Vagina (tissue), 2 donors: ENCODE measurements at places on chromosomes 7 and 10. TPM values are rescaled to one million over a fixed set of nuclear protein-coding genes. Genes with fewer than 3 reads are reported as not detected.

GRCh38 chr10:133452453-133452852 lies 1.3 kb upstream of the SCART1 start:
- DNase-seq: no peak
- no peaks in the 10 kb centered on the region for H3K4me1 ChIP-seq
- no peak overlapping the region for H3K4me3 ChIP-seq
- H3K36me3 ChIP-seq: no peaks in the 10 kb centered on the region

DNA sequence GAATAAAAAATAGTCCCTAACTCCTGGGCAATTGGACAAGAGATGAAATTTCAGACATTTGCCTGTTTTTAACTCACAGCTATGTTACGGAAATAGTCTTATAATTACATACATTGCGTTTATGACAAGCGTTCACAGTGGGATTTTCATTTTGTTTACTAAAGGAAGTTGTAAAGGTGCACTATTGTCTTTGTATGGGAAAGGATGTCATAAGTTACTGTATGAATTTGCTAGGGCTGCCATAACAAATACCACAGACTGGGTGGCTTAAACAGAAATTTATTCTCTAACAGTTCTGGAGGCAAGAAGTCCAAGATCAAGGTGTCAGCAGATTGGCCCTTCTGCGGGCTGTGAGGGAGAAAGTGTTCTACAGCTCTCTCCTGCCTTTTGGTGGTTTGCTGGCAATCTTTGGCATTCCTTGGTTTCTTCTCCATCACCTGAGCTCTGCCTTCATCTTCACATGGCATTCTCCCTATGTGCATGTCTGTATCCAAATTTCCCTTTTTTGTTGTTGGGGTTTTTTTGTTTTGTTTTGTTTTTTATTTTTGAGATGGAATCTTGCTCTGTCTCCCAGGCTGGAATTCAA lies 5.6 kb downstream of the NFE2L3 start:
- no peak overlapping the region for H3K4me3 ChIP-seq
- peaks cover 12% of the 10 kb centered on the region for H3K4me1 ChIP-seq
- H3K27me3 ChIP-seq: no peaks in the 10 kb centered on the region
- no peaks in the 10 kb centered on the region for H3K36me3 ChIP-seq

GRCh38 chr7:54069843-54070242 lies 472.3 kb upstream of the VSTM2A start:
- no peaks in the 10 kb centered on the region for H3K36me3 ChIP-seq

- H3K4me3 ChIP-seq: no peak overlapping the region
- peaks cover 20% of the 10 kb centered on the region for H3K36me3 ChIP-seq
- no peak overlapping the region for H3K27ac ChIP-seq
Observed at GRCh38 chr10:132712291-132712690, 73.7 kb downstream of the NKX6-2 start.

GRCh38 chr7:92655346-92655884 lies 65.2 kb upstream of the FAM133B start:
- H3K4me1 ChIP-seq: no peaks in the 10 kb centered on the region
- H3K27me3 ChIP-seq: no peaks in the 10 kb centered on the region
- H3K4me3 ChIP-seq: no peak overlapping the region

MYL7 gene
- not detected for total RNA-seq

GRCh38 chr10:5828725-5829124 lies 15.5 kb upstream of the GDI2 start:
- H3K4me1 ChIP-seq: no peaks in the 10 kb centered on the region
- H3K36me3 ChIP-seq: no peaks in the 10 kb centered on the region
- no peak for DNase-seq
- H3K4me3 ChIP-seq: no peak overlapping the region

- H3K27ac ChIP-seq: no peak overlapping the region
- no peaks in the 10 kb centered on the region for H3K36me3 ChIP-seq
- no peak overlapping the region for H3K4me3 ChIP-seq
- peaks cover 32% of the 10 kb centered on the region for H3K4me1 ChIP-seq
Observed at GRCh38 chr7:98105942-98106544, 619 bp upstream of the LMTK2 start.

GJC3 gene
- not detected for total RNA-seq

LIPF gene
- not detected for total RNA-seq

DNA sequence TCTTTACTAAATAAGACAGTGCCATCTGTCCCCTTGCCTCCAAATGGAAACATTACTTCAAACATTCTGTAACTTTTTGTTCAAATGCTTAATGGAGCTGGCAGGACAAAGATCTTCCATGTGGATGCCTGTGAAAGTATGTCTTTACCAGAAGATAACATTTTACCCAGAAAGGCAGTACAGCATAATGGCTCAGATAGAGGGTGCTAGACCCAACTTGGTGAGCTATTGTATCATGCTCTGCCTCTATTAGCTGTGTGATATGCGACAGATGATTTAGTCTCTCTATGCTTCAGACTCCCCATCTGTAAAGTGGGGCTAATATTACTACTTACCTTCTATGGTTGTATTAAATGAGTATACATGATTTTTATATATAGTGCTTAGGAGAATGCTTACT lies 8.8 kb upstream of the SMKR1 start:
- H3K4me1 ChIP-seq: no peaks in the 10 kb centered on the region
- H3K4me3 ChIP-seq: no peak overlapping the region

GSTO1 gene
- 69.5 TPM for total RNA-seq

LSM8 gene
- total RNA-seq: 25.0 TPM

- DNase-seq: no peak
- H3K27me3 ChIP-seq: no peaks in the 10 kb centered on the region
- H3K27ac ChIP-seq: no peak overlapping the region
- H3K4me1 ChIP-seq: no peaks in the 10 kb centered on the region
- no peaks in the 10 kb centered on the region for H3K36me3 ChIP-seq
Observed at GRCh38 chr10:6875269-6875865, 295.3 kb upstream of the PRKCQ start.

MPP7 gene
- total RNA-seq: 24.8 TPM

GRCh38 chr10:88082391-88082790 lies 219.0 kb downstream of the PTEN start:
- H3K4me3 ChIP-seq: no peak overlapping the region
- H3K27ac ChIP-seq: no peak overlapping the region
- H3K4me1 ChIP-seq: peaks cover 26% of the 10 kb centered on the region

GRCh38 chr10:33412241-33412640 lies 77.8 kb upstream of the NRP1 start:
- peaks cover 16% of the 10 kb centered on the region for H3K4me1 ChIP-seq
- no peaks in the 10 kb centered on the region for H3K27me3 ChIP-seq
- H3K4me3 ChIP-seq: no peak overlapping the region

DNA sequence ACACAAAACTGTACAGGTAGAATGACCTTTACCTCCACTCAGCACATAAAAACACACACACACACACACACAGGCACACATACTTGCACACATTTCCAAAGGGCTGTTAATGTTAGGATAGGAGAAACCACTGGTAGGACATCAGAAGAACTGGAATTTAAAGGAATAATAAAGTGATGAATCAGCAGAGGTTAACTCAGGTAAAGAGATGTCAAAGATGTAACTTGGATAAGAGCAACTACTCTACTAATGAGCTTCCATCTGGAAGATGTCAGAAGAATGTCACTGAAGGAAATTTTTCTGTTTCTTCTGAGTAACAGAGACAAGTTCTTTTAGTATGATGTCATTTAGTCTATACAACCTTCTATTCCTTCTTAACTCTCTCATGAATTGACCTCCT lies 26.4 kb upstream of the GPR37 start:
- H3K4me3 ChIP-seq: no peak overlapping the region
- DNase-seq: no peak
- H3K36me3 ChIP-seq: no peaks in the 10 kb centered on the region
- H3K27me3 ChIP-seq: no peaks in the 10 kb centered on the region
- no peak overlapping the region for H3K27ac ChIP-seq
- H3K4me1 ChIP-seq: no peaks in the 10 kb centered on the region

MDH2 gene
- total RNA-seq: 81.8 TPM

DNA sequence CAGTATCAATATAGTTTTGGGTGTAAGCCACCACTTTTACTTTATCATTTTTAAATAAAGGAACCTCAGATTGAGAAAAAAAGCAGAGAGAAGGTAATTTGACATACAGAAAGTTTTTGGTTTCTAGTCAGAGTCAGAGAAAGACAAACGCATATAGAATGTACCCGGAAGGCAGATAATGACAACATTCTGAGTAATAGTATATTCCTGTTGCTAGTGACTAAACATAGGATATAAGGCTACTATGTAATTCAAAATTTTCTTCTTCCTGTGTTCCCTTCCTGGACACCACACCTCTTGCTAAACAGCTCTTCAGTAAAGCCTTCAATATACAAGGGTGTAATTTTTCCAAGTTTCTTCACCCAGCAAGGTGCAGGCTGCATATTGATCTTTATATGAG lies 597.6 kb downstream of the PCDH15 start:
- no peak overlapping the region for H3K4me3 ChIP-seq
- no peak overlapping the region for H3K27ac ChIP-seq
- DNase-seq: no peak
- H3K36me3 ChIP-seq: no peaks in the 10 kb centered on the region
- H3K4me1 ChIP-seq: no peaks in the 10 kb centered on the region
- no peaks in the 10 kb centered on the region for H3K27me3 ChIP-seq

GRCh38 chr10:98332623-98333269 lies 64.8 kb upstream of the LOXL4 start:
- no peak for DNase-seq
- no peaks in the 10 kb centered on the region for H3K4me1 ChIP-seq
- no peaks in the 10 kb centered on the region for H3K36me3 ChIP-seq
- H3K27me3 ChIP-seq: no peaks in the 10 kb centered on the region
